ENCODE measurements at places on chromosomes 7 and 10. TPM values are rescaled to one million over a fixed set of nuclear protein-coding genes. Genes with fewer than 3 reads are reported as not detected.

Gene TFR2
- total RNA-seq, result 9.2 TPM

Gene PDE1C
- total RNA-seq, result 19.6 TPM

Gene DYDC2
- 9.9 TPM for total RNA-seq

Gene IDE
- total RNA-seq, result 20.5 TPM

Gene DDC
- 4.8 TPM for total RNA-seq

Gene SPDYE11
- not detected for total RNA-seq

Gene CUBN
- 3.5 TPM for total RNA-seq

Gene ZNF727
- 1.6 TPM for total RNA-seq

Gene C10orf67
- 1.2 TPM for total RNA-seq

Gene ARL4A
- total RNA-seq, result 57.7 TPM

Gene RELN
- total RNA-seq, result 77.0 TPM

Gene CREB3L2
- 2.8 TPM for total RNA-seq

Gene MUC3A
- 2.1 TPM for total RNA-seq

Gene BTBD16
- total RNA-seq, result not detected

Gene LRRC72
- not detected for total RNA-seq

Gene ATOH7
- total RNA-seq, result 0.69 TPM

Gene TMEM254
- 18.0 TPM for total RNA-seq

Gene BEND7
- total RNA-seq, result 16.8 TPM

All from diencephalon (tissue), 1 donor.